Stimulated activated CD4-positive, alpha-beta T cell treated with anti-CD3 and anti-CD28 coated beads, Interleukin-4, amount 100 ng/mL, for 48 hours (primary cell): ENCODE measurements at places on chromosomes 11 and 22.

DNA sequence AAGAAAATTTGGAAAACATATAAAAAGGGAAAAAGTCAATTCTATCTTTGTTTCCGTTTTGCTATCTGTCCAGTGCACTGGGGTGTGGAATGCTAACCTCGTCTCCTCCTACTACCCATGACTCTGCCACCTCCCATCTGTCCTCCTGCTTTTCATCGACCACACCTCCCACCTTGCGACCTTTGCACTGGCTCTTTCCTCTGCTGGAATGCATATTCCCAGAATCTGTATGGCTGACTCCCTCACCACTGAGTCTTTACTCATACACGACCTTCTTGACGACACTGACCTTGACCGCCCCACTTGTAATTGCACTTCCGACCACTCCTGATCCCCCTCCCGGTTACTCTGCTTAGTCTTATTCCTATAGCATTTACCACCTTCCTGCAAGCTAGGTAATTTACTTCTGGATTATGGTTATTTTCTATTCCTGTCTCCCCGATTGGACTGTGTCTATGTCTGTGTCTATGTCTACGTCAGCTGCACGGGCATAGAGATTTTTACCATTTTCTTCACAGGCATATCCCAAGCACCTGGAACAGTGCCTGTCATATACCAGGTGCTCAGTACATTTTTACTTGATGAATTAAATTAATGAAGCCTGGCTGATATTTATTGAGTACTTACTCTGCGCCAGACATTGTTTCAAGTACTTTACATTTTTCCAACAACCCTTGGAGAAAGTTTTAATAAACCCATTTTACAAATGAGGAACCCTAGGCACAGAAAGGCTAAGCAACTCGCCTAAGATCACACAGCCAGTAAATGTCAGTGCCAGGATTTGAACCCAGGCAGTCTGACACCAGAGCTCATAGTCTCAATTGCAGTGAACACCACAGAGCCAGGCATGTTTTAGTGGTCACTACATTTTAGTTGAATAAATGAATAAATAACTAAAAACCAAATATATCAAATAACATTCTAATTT is 89.3 kb upstream of the SLC22A12 start:
- DNase-seq, result no peak

DNA sequence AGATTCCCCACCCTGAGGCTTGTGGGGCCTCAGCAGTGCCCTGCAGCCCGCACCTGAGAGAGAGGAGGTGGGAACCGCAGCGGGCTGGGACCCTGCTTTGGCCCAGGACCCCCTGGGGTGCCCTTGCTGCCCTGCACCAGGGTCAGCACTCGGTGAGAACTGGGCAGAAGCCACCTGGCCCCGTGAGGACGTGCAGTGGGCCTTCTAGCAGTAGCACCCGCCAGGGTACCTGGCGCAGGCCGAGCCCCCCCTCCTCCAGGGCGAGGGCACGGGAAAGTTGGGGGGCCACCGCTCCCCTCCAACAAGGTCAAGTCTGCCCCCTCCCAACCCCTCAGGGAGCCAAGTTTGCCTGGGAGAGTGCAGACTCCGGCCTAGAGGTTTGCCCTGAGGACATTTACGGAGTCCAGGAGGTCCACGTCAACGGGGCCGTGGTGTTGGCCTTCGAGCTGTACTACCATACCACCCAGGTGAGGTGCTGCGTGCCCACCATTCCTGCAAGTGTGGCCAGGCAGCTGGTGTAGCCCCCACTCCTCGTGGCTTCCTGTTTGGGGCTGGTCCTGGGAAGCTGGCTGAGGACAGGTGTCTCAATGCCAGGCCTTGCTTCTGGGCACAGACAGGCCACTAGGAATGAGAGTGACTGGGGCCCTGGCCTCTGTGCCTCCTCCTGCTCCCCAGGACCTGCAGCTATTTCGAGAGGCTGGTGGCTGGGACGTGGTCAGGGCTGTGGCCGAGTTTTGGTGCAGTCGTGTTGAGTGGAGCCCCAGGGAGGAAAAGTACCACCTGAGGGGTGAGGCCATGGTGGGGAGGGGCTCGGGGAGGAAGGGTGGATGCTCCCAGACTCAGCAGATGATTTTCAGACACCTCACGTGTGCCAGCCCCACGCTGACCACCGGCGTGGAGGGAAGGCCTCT is 3.5 kb downstream of the PGGHG start:
- no peak for DNase-seq

DNA sequence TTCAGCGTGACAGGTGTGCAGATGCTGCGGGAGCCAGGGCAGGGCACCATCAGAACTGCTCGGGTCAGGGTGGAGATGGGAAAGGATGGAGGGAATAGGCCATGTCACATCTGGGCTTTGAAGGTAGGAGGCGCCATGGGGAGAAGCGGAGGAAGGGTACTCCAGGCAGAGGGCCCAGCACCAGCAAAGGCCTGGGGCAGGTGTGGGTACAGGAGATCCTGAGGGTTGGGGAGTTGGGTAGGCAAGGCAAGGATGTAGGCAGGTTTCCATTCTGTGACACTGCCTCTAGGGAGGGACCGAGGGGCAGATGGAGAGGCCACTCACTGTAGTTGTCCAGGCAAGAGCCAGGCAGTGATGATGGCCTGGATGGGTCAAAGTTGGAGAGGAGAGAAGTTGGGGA is 8.5 kb downstream of the EMID1 start:
- DNase-seq, result no peak

GRCh38 chr11:33924341-33924740 is 32.5 kb upstream of the LMO2 start:
- DNase-seq, result no peak

GRCh38 chr22:18991821-18992442 is 55.8 kb upstream of the PRODH start:
- DNase-seq, result no peak

GRCh38 chr22:37659897-37660708 is 1.6 kb downstream of the PDXP start:
- no peak for DNase-seq
